Smooth muscle cell of the pulmonary artery (primary cell): ENCODE measurements at places on chromosomes 12 and 14. TPM values are rescaled to one million over a fixed set of nuclear protein-coding genes. Genes with fewer than 3 reads are reported as not detected.

FOXG1 gene
- total RNA-seq: 0.76 and 1.6 TPM in 2 replicates

ZNF10 gene
- 10.8 and 12.4 TPM in 2 replicates for total RNA-seq

PAH gene
- total RNA-seq: not detected in 2 replicates

TMED10 gene
- 552 and 732 TPM in 2 replicates for total RNA-seq

KRT83 gene
- total RNA-seq: not detected in 2 replicates

SLC7A7 gene
- 3.4 and 34.2 TPM in 2 replicates for total RNA-seq

CSAD gene
- 13.2 and 20.6 TPM in 2 replicates for total RNA-seq

NEK9 gene
- 102 and 103 TPM in 2 replicates for total RNA-seq

CALM1 gene
- total RNA-seq: 763 and 928 TPM in 2 replicates

MIPOL1 gene
- total RNA-seq: 10.2 and 16.3 TPM in 2 replicates

CISTR gene
- not detected in 2 replicates for total RNA-seq

MYF6 gene
- not detected in 2 replicates for total RNA-seq

CCDC175 gene
- not detected in 2 replicates for total RNA-seq

CCDC63 gene
- total RNA-seq: not detected in 2 replicates

GALC gene
- 32.8 and 34.1 TPM in 2 replicates for total RNA-seq

TMEM253 gene
- total RNA-seq: 0.13 TPM in 1 of 2 replicates, not detected in the other

ARMH4 gene
- 9.1 and 9.6 TPM in 2 replicates for total RNA-seq

PZP gene
- not detected in 2 replicates for total RNA-seq

MUCL1 gene
- not detected in 2 replicates for total RNA-seq

GPD1 gene
- 0.13 and 0.20 TPM in 2 replicates for total RNA-seq

HSPB8 gene
- total RNA-seq: 29.7 and 33.8 TPM in 2 replicates

TAS2R9 gene
- total RNA-seq: not detected in 2 replicates

FCF1 gene
- 43.4 and 45.9 TPM in 2 replicates for total RNA-seq

LPAR5 gene
- total RNA-seq: 0.03 TPM in 1 of 2 replicates, not detected in the other
